Stimulated activated CD4-positive, alpha-beta T cell treated with anti-CD3 and anti-CD28 coated beads, TNF-alpha, amount 100 ng/mL, for 1 hour (primary cell): ENCODE measurements at places on chromosomes 4 and X.

DNA sequence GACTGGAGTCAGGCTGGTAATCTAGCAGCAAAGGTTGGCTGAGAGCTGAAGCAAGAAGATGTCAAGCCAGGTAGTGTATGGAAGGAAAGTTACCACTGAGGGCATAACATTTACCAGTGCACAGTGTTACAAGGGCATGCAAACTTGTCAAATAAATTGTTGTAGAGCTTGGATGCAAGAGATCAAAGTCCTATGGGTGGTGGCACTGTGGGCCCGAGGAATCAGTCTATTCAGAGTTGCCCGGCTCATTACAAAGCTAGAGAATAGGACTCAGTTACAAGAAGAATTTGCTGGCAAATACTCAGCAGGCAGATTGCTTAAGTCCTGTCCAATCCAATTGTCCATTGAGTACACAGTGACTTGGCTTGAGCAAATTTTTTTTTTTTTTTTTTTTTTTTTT, 2043.8 kb downstream of the ARAP2 start:
- no peak for DNase-seq

DNA sequence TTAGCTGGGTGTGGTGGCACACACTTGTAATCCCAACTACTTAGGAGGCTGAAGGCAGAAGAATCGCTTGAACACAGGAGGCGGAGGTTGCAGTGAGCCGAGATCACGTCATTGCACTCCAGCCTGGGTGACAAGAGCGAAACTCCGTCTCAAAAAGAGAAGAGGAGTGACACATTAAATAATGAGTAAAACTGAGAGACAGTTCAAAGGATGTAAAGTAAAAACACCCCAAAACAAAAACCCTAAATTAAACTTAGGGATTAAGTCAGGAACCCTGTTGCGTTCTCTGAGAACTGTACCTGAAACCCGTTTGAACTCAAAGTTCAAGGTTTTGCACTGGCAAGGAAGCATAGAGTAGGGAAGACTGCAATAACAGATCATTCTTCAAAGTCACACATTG, 141.7 kb downstream of the BRWD3 start:
- DNase-seq = no peak

GRCh38 chr4:24094726-24095125, 204.9 kb upstream of the PPARGC1A start:
- no peak for DNase-seq

DNA sequence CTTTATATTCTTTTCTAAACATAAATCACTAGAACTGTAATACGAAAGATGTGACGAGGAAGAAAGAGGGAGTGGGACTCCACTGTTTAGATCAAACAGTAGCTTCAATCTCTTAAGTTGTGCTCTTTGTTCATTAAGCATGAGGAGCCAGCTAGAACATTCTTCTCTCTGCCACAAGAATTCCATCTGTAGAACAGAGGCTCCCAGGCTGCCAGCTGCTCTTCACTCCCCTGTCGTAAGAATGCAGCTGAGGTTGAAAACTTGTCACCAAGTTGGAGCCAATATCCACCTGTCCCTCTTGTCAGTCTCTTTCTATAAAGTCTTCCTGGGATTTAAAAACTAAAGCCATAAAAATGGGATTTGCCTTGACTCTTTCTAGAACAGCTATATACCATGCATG, 65.0 kb upstream of the SEC24B start:
- no peak for DNase-seq

GRCh38 chr4:98519268-98519977, 139.0 kb downstream of the TSPAN5 start:
- DNase-seq = no peak

DNA sequence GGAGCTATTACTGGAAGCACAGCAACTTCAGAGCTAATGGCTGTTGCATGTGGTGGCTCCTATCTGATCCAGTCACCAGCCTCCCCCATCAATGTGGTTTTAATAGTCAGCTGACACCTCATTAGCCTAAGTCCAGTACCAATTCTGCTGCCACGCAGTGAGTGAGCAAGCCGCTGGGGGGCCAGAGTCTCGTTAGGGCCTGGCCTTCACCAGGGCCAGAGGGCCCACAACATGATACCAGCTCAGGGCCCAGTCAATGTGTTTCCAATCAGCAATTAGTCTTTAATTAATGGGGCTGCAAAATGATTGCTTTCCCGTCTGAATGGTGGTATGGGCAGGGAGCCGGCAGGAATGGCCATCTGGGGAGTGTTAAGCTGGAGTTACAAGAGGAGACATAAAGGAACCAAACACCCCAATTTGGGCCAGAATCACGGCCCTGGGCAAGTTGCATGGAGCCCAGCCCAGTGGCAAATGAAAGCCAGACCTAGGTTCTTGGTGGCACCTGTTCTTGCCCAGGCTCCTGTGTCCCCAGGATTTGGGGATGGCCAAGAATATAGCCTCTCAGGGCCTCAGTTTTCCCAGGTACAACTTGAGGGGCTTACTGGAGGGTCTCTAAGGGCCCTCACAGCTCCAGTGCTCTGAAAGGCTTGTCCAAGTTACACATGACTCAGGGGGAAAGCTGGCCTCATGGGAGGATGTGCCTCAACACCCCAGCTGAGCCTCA, 119.2 kb downstream of the EFNB1 start:
- no peak for DNase-seq

- no peak for DNase-seq
Observed at GRCh38 chr4:25863831-25864418, 1.1 kb upstream of the SEL1L3 start.

DNA sequence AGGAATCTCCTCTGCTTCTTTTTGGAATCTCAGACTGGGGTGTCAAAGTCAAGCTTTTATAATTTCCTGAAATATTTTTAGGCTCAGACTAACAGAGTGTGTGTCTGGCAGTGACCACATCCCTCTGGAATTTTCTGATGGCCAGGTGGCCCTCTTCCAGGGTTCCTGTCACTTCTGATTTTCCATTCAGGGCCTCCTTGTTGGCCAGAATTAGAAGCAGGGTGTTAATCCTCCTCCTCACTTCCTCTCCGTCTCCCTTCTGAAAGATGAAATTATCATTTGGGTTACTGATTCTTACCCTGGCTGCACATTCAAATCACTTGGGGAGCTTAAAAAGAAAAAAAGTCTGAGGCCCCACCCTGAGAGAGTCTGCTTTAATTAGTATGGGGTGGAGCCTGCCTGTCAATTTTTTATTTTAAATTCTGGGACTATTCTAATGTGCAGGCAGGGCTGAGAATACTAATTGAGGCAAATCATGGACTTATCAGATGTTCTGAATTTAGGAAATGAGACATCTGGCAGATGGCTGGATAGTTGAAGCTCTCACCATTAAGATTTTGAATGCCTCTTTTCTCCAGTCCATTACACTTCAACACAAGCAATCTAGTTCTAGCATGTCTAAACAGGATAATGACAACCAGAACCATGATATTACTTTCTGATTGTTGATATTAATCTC, 43.2 kb downstream of the HAND2 start:
- DNase-seq = no peak

DNA sequence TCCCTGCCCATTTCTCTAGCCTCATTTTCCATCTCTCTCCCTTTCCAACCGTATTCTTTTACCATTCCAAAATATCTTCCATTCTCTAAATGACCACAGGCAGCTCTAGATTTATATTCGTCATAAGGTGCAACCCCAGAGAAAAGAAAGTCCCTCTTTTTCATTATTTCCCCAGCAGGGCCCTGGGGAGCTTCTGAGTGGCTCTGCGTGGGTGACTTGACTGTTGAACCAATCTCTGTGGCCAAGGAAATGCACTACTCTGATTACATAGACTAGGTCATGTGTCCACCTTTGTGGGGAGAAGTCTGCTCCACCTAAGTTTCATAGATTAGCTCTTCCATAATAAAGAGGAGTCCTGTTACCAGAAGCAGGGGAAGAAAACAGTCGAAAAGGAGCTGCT, 51.4 kb downstream of the ATOH1 start:
- no peak for DNase-seq

- no peak for DNase-seq
Observed at GRCh38 chrX:104098919-104099318, 13.4 kb upstream of the ZCCHC18 start.

- no peak for DNase-seq
Observed at GRCh38 chr4:4386736-4387392, at the start of gene NSG1. Gene NSG1 (plus strand): TSS chr4:4387102. CDS start chr4:4387630, 528 bp downstream.

GRCh38 chrX:112058255-112058654, 24.3 kb downstream of the TRPC5 start:
- DNase-seq = no peak

DNA sequence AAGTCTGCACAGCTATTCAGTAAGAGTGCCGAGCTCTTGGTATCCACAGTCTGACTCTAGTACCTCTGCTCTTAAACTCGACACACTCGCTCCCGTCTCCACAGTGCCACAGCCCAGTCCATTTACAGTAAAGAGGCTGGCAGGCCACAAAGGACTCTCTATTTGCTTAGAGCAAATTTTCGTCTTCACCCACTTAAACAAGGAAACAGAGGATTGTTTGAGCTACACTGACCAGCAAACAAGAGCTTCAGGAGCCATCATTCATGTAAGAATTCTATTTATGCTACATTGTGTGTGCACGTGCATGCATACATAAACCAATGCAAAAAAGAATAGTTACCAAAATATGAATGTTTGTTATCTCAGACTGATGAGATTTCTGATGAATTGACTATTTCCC, 290.2 kb downstream of the USP46 start:
- no peak for DNase-seq

DNA sequence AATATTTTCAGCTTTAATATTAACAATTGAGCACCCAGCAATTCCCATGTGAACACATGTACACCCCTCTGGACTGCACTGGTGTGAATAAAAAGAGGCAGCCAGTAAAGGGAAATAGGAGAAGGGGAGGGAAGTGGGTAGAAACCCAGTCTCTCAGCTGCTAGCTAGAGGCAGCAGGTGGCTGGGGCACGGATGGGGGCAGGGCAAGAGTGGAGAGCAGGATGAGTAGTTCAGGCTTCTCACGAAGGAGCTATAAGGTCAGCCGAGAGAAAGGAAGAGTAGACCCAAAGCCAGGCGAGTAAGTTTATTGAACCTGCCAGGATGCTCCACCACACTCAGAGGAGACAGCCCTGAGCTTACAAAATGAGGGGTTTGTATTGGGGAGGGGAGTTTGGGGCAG, 184.8 kb upstream of the MTMR8 start:
- no peak for DNase-seq

GRCh38 chr4:54096295-54096962, 3.5 kb upstream of the GSX2 start:
- DNase-seq = no peak

GRCh38 chrX:49878128-49878833, 1.0 kb upstream of the USP27X start:
- no peak for DNase-seq

- no peak for DNase-seq
Observed at GRCh38 chrX:3407781-3408180, 61.3 kb upstream of the MXRA5 start.

DNA sequence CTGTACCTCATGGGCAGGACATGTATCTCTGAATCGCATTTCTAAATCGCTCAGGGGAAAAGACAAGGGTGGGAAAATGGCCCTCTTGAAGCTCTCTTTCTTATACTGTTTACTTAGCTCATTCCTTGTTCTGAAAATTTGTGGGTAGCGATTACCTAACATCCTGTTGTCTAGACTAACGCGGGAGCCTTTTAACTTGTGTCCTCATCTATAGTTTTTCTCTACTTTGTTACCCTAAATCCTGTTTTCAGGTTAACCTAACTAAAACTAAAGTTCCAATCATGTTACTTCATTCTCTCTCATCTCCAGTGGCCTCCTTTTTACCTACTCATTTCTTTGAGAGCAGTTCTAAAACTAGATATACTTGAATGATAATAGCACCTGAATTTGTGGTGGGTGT, 45.0 kb downstream of the SNX25 start:
- DNase-seq = no peak

GRCh38 chrX:154918060-154918483, 31.9 kb downstream of the F8A1 start:
- no peak for DNase-seq

DNA sequence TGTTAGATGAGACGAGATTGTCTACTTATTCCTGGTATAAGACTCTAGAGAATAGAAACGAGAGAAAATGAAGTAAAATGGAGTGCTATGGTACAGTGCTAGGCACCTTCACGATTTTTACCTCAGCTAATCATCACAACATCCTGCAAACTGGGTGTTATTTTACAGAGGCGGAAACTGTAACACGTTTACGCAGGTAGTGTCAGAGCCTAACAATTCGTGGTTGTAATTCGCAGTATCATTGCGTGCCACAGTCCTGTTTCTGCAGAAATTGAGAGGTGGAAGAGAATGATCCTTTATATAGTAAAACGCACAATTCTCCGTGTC, 383 bp upstream of the TBC1D19 start:
- no peak for DNase-seq
